EL (cell line): ENCODE measurements at places on chromosomes 1 and 21.

- DNase-seq: no peak
Observed at GRCh38 chr1:65458730-65459396, 38.4 kb downstream of the LEPR start.

- DNase-seq: no peak
Observed at GRCh38 chr21:36155603-36156338, 853 bp upstream of the DOP1B start.

GRCh38 chr1:225427235-225428067 lies at the start of gene LBR:
Gene LBR, minus strand, starts transcription at chr1:225428038. Its CDS starts 3,963 bp downstream, at chr1:225424075.
- peak; percentile 41 for DNase-seq

DNA sequence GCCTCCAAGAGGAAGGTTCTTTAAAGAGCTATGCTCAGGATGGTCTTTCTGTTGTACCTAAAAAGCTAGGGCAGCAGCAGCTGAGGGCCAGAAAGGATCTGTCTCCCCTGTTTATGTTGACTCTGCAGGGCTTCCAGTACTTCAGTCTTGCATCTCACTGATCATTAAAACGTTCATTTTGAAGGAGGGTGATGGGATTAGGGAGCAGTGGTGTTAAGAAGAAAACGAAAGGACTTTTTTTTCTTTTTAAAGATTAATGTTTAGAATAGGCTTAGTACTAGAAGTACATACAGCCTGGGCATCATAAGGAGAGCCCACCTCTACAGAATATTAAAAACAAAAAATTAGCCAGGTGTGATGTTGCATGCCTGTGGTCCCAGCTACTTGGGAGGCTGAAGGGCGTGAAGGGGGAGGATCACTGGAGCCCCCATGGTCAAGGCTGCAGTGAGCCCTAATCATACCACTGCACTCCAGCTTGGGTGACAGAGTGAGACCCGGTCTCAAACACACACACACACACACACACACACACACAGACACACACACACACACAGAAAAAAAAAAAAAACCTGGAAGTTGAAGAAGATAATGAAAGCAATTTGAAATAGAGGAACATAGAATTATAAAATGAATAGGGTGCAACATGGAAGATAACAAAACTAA lies 2.9 kb downstream of the CR1L start:
- no peak for DNase-seq

- no peak for DNase-seq
Observed at GRCh38 chr1:55194851-55195250, 20.3 kb downstream of the USP24 start.

DNA sequence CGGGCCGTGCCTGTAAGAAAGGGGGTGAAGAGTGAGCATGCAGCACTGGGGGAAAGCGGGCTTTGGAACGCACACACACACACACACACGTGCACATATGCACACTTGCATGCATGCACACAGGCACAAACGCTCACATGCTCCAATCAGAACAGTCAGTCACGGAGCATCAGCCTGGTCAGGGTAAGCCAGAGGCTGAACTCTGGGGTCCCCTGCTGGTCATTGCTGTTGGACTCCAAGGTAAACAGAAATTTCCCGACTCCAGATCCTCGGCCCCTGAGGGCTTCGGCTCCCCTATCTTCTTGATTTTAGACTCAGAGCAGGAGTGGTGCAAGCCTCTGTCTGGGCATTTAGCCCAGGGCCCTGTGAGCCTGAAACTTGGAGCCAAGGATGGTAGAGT lies 54.2 kb downstream of the SYT2 start:
- peak; percentile 23 for DNase-seq

DNA sequence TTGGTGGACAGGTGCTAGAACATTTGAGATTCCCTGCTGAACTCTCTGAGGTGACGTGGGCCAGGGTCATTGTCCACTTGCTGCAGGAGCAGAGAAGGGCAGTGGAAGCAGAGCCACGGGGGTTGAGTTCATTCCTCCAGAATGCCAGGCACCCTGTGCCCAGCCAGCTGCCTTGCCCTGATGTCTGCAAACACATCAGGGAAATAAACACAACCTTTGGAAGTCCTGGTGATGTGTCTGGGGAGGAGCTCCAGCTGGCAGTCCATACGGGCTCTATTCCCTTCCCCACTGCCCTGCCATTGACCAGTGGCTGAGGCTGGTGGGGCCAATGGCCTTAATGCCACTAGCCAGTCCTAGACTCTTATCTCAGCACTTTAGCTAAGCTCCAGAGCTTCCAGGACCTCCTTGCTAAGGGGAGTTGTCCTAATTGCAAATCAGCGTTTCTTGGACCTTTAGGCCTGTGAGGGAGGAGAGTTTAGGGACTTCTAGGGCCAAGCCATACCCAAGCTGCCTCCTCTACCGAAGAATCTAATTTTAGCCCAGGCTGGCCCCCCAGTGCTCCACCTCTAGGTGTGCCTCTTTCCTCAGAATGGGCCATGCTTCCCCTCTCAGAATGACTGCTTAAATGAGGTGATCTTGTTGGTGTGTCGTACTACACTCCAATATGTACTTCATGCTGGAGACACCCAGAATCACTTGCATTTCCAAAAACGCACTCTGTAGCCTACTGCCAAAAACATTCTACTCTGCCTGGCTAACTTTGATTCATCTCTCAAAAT lies 25.9 kb upstream of the MFSD2A start:
- no peak for DNase-seq

DNA sequence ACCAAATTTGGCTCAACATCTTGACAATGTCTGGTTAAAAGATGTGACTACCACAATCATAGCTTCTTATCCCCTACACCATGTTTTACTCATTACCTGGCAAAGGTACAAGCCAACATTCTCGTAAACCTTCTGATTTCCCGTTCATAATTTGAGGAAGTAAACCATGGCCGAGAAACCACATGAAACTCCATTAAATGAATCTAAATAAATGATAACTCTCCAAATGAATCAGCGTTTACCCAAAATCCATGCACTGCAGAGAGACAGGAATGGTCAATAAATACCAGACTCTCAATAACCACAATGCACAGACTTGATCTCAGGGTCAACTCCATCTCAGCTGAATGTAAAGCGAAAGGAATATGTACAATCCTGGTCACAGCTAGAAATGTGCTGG lies 125.2 kb downstream of the TYW3 start:
- no peak for DNase-seq

- DNase-seq: no peak
Observed at GRCh38 chr1:184615301-184615700, 139.4 kb downstream of the EDEM3 start.

GRCh38 chr1:241485554-241485992 lies 34.0 kb downstream of the FH start:
- peak; percentile 44 for DNase-seq

DNA sequence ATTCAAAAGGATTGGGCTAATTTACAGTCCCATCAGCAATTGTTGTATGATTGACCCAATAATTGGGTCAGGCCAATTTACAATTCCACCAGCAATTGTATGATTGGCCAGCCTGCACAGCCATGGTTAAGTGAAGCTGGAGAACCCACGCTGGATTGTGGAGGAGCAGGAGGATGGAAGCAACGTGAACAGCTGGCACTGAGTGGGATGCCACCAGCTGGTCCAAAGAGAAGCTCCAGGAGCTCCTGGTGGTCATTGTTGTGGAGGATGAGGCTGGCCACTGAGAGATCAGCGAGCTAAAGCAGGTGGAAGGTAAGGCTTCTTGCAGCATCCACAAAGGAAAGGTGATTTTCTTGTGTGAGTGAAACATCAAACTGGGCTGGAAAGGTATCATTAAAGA lies 23.2 kb upstream of the EFCAB14 start:
- DNase-seq: no peak

DNA sequence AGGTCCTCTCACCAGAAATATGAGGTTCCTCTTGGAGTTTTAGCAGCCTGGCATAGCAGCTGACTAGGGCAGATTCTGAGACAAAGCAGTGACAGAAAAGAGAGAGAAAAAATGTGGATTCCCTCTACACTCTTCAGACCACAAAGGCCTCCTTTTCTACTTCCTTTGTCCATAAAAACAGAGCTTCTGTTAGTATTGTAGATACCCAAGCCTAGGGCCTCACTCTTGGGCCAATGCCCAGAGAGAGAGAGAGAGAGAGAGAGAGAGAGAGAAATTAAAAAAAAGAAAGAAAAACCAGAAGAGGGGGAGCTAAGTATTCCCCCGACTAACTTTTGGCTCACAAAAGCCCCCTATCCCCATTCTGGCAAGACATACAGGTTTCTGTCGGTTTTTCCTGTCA lies 2.4 kb upstream of the ZRANB2 start:
- DNase-seq: no peak

DNA sequence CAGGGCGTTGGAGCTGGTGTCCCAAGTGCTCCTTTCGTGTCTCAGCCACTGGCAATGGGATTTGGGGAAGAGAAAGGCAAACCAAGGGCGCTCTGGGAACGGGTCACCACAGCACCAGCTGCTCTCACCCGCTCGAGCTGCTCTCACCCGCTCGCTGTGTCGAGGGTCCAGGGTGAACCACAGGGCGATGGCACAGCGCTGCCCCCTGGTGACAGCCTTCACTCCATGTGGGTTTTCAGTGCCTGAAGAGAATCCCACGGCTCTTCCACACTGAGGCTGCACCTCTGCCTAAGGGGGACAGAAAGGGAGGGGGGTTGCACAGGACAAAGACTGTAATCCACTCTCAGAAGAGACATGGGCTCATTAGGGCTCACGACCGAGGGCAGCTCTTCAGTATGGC lies 7.1 kb upstream of the CLDN19 start:
- DNase-seq: no peak

DNA sequence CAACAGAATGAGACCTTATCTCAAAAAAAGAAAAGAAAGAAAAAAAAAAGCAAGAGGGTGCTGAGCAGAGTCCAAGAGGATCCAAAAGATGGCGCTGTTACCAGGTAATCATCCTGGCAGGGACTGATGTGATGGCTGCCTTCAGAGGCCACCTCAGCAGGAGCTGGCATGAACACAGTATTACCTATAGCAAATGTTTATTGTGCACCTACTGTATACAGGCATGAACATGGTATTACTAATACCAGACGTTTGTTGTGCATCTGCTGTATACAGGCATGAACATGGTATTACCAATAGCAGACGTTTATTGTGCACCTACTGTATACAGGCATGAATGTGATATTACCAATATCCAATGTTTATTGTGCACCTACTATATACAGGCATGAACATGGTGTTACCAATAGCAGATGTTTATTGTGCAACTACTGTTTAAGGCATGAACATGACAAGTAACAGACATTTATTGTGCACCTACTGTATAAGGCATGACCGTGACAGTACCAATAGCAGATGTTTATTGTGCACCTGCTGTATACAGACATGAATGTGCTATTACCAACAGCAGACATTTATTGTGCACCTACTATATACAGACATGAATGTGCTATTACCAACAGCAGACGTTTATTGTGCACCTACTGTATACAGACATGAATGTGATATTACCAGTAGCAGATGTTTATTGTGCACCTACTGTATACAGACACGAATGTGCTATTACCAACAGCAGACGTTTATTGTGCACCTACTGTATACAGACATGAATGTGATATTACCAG lies 115.1 kb upstream of the TMEM51 start:
- peak; percentile 41 for DNase-seq

DNA sequence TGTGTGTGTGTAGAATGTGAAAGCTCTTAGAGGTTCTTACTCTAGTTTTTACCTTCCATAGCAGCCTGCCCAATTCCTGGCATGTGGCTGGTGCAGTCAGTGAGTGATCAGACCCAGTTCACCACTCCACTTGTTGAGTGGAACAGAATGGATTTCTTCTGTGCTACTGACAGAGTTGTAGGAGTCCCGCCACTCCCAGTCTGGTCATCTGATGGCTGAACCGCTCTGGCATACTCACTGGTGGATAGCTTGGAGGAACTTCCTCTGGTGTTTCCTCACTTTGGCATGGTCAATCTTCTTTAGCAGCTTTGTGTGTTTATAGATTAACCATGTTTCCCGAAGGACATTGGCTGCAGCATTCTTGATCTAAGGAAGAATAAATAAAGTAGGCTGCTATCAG lies 106.7 kb upstream of the ADAR start:
- DNase-seq: peak; percentile 45

DNA sequence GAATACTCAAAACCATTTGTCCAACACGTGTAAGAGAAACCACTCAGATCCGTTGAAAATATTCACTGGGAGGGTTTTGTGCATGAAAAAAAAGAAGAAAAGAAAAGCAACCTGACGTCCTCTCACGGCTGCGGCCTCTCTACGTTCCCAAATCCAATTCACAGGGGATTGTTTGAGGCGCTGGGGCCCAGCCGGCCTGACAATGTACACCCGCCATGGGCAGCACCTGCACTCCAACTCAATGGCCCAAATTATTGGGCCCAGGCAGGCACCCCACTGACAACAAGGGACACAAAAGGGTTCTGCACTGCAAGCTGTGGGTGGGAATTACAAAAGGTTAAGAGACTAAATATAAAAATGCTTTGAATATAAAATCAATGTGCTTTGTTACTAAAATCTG lies 41.5 kb downstream of the MORN1 start:
- DNase-seq: no peak

DNA sequence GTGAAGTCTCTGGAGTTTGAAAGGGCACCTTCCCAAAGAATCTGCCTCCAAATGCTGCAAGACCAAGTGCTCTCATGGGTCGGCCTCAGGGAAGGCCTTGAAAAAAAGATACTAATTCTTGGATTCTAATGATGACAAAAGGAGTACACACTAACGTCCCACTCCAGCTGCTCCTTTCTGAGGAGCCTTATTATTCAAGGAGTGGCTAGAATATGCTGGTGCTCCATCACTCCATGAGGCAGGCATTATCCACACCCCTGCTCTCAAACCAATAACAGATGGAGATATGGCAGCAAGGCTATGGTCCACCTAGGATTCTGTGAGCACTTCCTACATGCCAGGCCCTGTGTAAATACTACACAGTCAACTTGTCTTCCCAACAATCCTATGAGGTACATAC lies 54.4 kb downstream of the FAM78B start:
- DNase-seq: no peak

- peak; percentile 100 for DNase-seq
Observed at GRCh38 chr1:36149237-36149972, at the start of gene TRAPPC3. Gene TRAPPC3, minus strand, starts transcription at chr1:36149486. Its CDS starts 108 bp downstream, at chr1:36149378.

DNA sequence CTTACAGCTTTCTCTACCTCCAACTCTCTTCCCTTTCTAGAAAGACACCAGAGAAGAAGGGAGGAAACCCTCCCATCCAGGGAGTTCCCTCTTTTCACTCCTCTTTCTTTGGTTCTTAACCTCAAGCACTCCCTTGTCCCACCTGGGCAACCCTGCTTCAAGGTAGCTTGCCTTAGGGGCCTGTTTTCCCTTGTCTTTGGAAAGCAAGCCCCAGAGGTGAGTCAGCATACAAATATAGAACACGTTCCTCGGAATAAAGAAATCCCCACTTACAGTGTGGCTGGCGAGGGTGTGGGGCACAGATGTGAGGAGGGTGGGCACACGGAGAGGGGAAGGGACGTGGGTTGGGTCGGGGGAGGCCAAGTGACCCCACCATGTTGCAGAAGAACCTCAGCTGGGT lies 26.1 kb upstream of the KCNE2 start:
- DNase-seq: no peak

GRCh38 chr1:221477252-221477651 lies 264.6 kb downstream of the DUSP10 start:
- no peak for DNase-seq

GRCh38 chr1:93675931-93676330 lies 5.7 kb downstream of the BCAR3 start:
- no peak for DNase-seq

DNA sequence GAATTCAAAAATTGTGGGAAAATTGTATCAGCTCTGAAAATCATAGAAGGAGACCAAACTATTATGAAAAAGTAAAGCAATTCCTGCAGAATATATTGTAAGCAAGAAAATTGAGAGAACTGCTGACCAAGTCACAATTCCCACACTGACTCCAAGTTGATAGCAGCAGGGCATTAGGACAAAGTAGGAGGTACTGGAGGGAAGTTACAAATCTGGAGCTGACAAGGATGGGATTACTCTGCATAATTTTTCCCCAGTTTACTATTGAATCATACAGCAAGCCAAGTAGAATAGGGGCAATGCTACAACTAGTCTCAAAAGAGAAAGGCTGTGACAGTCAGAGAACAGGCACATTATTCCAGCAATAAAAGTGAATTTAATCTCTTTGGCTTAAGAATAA lies 161.3 kb upstream of the USP25 start:
- DNase-seq: no peak
